Fibroblast of upper back skin (primary cell): ENCODE measurements at places on chromosomes 16 and 17.

DNA sequence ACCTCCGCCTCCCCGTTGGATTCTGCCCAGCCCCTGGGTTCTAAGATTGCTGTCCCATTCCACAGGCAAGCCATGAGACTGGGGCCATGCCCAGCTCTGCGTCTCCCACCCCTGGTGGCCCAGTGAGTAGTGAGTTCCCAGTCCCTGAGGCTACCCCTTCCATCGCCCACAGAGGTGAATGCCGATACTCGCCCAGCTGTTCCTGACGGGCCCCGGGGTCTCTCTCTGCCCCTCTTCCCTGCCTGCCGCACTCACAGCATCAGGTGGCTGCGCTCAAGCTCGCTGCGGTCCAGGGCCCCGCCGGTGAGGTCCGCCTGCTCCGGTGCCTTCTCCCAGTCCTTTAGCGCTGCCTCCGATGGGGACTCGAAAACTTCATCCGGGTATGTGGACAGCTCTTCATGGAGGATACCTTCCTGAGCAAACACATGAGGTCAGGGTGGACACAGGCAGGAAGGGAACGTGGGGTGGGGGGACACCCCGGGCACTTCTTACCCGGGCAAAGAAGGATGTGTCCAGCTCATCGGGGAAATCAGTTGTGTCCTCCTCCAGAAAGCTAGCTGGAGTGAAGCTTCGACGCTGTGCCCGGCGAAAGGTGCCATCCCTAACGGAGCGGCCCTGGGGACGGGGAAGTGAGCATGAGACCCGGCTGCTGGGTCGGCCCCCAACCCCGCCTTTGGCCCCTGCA lies 8.8 kb downstream of the SNRNP25 start:
- no peak for DNase-seq

GRCh38 chr17:65898651-65899050 lies 293.3 kb downstream of the CEP112 start:
- no peak for DNase-seq

DNA sequence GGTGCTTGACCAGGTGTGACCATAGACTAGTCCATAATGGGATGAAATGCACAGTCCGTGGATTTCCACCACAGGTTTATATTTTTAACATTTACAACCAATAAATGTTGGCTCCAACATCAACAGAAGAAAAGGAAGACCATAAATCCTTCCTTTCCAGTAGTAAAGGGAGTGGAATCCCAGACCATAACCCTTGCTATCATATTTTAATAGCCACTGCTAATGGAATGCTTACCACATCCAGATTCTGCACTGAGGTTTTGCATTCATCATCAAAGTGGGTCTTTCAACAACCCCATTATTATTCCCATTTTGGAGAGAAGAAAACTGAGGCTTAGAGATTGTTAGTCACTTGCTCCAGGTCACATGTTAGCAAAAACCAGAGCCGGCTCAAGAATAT lies 106.7 kb downstream of the FOXL1 start:
- peak; percentile 59 for DNase-seq

GRCh38 chr17:13917634-13918033 lies 151.7 kb upstream of the COX10 start:
- DNase-seq, result no peak

DNA sequence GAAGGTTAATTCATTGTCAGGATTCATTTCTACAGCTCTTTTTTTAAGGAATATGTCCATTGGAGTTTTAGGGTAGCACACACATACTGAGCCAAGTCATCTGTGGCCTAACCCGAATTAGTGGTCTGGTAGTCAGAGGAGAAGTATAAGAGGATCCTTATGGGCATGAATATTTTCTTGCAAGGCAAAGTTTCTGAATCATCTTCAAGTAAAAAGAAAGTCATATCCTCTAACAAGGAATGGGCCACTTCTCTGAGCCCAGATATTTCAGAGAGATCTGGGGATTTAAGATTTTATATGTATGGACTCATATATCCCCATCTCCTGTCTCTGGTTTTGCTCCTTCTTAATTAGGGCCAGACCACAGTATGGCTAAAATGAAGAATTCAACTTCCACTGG lies 99.2 kb upstream of the CDH8 start:
- DNase-seq, result peak; percentile 76

GRCh38 chr17:28480799-28481571 lies 7.5 kb downstream of the SLC13A2 start:
- DNase-seq, result no peak

GRCh38 chr17:17886726-17887125 lies 49.9 kb upstream of the SREBF1 start:
- DNase-seq, result no peak
